ENCODE measurements at places on chromosomes 1 and 21. TPM values are rescaled to one million over a fixed set of nuclear protein-coding genes. Genes with fewer than 3 reads are reported as not detected.

The KIRREL1 gene
- 2.6 TPM for total RNA-seq

The AGT gene
- 140 TPM for total RNA-seq

The LRRC39 gene
- 5.3 TPM for total RNA-seq

The FOXJ3 gene
- 86.3 TPM for total RNA-seq

The SERTAD4 gene
- 7.6 TPM for total RNA-seq

The RNU1-3 gene
- total RNA-seq: 6,123 TPM

Data from dorsolateral prefrontal cortex (tissue), 122 donors.